ENCODE measurements at places on chromosomes 2 and 18.

DNA sequence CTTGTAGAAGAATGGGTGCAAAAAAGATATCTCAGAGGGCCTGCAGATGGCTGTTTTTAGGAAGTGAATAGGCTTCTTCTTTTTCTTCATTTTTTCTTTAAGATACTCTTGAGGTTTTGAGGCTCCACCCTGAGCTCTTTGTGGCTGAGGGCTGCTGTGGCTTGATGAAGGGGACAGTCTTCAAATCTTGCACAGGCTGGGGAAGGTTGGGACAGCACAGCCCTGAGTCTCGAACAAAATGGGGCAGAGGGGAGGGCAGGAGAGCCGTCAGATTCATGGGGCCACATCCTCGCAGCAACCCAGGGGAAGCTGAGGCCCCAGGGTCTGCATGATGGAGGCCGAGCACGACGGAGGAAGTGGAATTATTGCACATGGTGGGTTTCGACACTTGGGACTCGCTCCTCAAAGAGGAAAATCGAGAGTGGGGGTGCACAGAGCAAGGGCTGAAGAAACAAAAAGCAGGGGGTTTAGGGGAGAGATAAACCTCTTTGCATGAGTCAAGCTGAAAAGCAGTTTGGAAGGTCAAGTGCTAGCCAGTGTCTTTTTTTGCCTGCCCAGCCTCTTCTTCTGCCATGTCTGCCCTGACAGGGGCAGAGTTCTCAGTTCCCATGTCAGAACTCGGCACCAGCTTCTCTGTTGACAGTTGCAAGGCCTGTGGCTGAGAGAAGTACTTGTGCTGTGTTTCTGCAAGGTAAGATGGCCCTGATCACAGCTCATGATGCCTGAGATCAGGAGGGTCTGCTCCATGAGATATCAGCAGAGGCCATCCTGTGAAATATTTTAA, 19.5 kb downstream of the INPP4A start:
- no peak for DNase-seq

GRCh38 chr2:5674026-5674340, 18.2 kb upstream of the SOX11 start:
- no peak for DNase-seq

GRCh38 chr2:152560166-152560565, 157.1 kb downstream of the PRPF40A start:
- DNase-seq, result no peak

DNA sequence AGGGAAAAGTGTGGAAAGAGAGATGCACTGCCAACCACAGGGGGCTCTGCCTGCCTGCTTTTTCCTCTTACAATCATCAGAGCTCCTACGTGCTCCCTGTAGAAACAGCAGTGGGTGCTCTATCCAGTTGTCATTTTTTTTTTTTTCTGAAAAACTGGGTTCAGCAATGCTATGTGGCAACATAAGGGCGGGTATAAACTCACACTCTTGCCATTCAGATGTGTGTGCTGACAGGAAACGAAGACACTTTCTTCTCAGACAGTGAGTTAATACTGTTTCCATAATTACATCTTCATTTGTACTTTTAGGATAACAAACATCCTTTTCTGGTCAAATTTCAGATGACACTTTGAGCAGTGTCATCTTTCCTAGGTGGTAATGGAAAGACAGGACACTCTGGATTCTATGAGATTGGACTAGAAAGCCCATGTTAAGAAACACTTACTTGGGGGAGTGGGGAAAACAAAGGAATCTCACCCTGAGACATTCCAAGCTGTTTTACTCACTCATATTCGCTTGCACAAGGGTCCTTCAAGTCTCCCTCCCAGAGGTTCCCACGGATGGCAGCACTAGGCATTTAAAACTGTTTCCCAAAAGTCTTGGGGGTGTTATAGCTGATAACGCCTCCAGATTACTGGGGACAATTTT, 41.3 kb downstream of the CCDC93 start:
- no peak for DNase-seq

- DNase-seq, result no peak
These were observed 157.8 kb upstream of the DAPL1 start for GRCh38 chr2:158637357-158637756.

GRCh38 chr2:187409682-187410081, 38.4 kb downstream of the CALCRL start:
- DNase-seq, result no peak

DNA sequence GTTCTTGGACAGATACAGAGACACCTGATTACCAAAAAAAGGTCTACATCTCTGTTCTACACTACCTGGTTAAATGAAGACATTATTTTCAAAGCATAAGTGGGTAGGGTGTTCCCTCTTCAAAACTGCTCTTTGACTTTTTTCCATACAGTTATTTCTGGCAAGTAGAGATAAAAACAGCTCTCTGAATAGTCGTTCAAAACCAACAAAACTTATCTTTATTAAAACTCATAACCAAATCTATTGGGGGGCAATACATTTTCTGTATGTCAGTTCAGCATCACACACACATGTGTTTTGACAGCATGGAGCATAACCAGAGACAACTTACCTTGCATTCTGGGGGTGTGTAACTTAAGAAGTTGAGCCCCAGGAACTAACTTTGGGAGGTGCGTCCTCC, 149.0 kb upstream of the EPC2 start:
- DNase-seq, result no peak

DNA sequence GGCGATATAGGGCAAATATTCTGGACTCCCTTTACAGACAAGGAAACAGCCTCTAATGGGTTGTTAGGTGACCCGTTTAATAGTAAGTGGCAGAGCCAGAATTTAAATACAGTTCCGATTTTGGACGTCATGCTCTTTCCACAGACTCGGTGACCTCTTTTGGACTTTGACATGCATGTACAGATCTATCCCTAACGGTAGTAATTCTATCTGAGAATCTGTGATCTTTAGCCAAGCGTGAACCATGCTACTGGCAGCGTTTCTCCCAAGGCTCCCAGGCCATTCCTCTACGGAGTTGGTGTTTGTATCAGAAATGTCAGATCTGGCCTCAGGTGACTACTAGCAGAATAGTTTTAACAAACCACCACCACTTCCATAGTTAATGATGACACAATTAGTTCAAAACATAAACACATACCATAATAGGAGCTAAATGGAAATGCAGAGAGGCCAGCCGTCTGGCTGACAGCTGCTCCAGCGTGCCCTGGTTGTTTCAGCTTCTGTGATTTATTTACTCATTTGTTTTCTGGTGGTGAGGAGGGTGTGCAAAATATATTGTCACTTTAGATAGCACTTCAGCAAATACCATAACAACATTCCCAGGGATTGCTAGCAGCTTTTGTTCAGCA, 304.6 kb upstream of the LYPD1 start:
- DNase-seq, result no peak

DNA sequence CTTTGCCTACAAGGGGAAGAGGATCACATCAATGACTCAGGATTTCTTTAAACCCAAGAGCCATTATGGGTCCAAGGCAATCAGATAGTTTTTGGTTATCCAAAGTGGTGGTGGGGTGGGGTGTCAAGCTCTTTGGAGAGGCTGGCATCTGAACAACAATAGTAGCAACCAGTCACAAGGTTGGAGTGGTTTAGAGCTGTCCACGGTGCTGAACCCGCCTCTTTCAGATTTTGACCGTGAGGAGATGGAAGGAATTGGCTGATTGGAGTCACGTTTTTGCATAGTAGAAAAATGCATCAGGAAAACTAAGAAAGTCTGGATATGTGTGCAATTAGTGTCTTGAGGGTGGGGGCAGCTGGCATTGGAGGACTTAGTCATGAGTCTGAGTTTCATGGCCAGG, 159.9 kb downstream of the LOXHD1 start:
- peak; percentile 47 for DNase-seq

DNA sequence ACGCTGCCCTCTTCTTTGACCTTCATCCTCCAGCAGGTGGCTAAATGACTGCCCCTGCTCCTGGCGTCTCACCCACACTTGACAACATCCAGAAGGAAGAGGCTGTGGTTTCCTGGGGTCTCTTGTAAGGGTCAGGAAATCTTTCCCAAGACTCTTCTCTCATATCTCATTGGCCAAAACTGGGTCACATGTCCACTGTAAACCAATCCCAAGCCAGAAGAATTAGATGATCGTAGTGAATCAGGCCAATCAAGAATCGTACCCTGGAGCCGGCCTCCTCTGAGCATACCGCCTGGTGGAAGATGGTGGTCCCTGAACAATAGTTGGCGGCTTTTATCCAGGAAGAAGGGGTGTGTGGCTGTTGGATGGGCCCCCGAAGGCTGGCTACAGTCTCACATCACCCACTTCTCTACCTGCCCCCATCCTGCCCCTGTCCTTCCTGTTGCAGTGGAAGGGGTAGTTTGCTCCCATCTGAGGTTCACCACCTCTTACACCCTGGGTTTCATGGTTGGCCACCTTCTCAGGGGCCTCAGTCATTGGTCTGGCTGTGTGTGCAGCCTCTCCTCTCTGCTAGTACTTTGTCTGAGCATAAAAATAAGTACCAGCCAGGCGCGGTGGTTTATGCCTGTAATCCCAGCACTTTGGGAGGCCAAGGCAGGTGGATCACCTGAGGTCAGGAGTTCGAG, 3.8 kb downstream of the SAG start:
- no peak for DNase-seq

GRCh38 chr2:103005393-103005792, 243.6 kb downstream of the TMEM182 start:
- no peak for DNase-seq

DNA sequence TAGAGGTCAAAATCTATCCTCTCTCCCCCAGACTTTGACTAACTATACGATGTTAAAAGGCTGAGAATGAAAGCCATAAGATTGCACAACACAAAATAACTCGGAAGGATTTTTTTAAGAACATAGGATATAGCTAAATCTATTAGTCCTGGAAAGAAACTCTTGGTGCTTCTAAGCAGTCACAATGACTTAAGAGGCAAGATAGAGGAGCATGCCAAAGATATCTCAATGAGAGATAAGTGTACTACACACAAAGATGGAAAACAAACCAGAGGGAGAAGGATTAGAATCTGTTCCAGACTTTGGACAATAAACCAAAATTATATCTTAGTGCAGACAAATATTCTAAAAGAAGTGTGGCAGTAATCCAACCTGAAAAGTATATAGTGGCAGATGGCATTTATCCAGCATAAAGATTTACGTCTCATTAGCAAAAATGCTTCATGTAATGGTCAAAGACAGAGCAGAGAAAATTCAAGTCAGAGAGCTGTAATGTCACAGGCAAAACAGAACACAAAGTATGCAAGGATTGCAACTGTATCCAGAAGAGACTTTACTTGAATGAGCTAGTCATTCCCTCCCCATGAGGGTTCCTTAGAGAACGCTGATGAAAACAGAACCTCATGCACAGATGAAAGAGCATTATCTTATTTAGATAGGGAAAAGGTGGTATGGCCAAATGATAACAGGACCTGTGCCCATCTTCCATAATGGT, 28.8 kb upstream of the EVA1A start:
- no peak for DNase-seq

DNA sequence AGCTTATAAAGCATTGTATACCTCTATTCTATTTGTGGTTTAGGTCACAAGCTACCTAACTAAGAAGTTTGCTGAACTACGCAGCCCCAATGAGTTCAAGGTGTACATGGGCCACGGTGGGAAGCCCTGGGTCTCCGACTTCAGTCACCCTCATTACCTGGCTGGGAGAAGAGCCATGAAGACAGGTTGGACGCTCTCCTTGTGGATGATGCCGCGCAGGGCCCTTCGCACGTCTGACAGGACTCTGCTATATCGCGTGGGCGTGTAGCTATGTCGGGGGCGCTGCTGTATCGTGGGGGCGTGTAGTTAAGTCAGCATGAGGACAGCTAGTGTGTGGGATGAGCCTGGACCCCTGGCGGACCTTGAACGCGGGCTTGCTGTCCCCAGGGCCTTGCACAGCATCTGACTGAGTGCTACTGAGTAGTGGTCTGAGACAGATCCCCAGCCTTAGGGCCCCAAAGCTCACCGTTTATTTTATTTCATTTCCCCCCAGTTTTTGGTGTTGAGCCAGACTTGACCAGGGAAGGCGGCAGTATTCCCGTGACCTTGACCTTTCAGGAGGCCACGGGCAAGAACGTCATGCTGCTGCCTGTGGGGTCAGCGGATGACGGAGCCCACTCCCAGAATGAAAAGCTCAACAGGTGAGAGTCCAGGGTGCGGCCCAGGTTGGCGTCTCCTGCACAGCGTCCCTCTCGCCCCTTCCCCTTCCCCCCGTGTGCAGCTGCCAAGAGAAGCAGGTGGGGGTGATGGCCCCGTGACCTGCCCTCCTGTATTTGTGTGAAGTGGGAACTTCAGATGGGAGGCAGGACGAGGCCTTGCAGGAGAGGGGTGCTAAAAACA, 15.6 kb upstream of the CNDP1 start:
- DNase-seq, result no peak

GRCh38 chr2:20214566-20215182, 10.3 kb downstream of the SDC1 start:
- no peak for DNase-seq

- no peak for DNase-seq
These were observed 38.4 kb downstream of the CAB39 start for GRCh38 chr2:230751062-230751461.

DNA sequence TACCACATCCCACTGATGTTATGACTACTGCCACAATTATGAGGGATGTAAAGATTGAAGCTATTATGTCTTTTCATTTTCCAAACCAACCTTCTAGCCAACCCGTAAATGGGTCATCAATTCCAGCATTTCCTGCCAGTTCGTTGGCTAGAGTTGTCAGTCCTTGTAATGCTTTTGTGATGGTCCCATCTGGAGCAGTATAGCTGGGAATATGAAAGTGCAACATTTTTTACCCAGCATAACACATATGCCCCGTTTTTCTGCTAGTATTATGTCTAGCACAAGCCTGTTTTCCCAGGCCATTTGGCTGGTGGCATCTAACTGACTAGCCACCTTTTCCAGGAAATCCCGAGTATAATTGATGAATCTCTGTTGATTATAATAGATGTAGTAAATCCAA, 1501.6 kb upstream of the SLC39A10 start:
- no peak for DNase-seq

DNA sequence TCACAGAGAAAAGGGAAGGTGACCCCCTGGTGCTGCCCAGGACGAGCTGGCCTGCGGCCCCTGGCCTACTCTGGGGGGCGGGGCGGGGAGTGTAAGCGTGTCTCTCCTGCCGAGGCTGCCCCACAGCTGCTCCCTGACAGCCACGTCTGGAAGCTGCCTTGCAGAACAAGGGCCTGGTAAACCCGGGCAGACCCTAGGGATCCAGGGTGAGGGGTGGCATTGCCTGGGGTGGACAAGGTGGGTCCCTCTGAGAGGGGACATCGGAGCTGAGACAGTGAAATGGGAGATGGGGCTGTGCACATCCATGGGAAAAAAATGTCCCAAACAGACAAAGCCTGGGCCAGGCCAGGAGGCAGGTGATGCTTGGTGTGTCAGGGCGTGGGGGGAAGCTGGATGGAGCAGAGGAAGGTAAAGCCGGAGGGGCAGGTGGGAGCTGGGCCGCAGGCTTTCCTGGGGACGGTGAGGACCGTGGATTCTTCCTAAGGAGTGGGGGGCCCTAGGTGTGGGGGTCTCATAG, 66.0 kb upstream of the HDAC4 start:
- peak; percentile 16 for DNase-seq

- DNase-seq, result no peak
These were observed 263.9 kb upstream of the UBE2E3 start for GRCh38 chr2:180716186-180717180.

Measured in left hindlimb (tissue), 1 donor.